BJ (cell line): ENCODE measurements at places on chromosomes 7 and 10.

- DNase-seq, result no peak
Observed at GRCh38 chr10:87646192-87646909, 13.3 kb upstream of the PAPSS2 start.

GRCh38 chr10:79070606-79071395, 2.0 kb downstream of the ZMIZ1 start:
- DNase-seq, result no peak

DNA sequence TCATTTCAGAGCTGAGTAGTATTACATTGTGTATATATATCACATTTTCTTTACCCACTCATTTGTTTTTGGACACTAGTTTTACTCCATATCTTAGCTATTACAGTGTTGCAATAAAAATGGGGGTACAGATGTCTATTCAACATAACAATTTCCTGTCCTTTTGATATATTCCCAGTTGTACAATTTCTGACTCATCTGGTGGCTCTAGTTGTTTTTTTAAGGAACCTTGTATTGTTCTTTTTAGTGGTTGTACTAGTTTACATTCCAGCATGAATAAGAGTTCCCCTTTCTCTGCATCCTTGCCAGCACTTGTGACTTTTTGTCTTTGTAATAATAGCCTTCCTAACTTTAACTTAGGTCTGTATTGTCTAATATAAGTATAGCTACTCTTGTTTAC, 739.9 kb downstream of the XPNPEP1 start:
- no peak for DNase-seq

- peak; percentile 15 for DNase-seq
Observed at GRCh38 chr7:139232904-139233303, 1.9 kb downstream of the UBN2 start.

GRCh38 chr10:14010101-14010558, 320.6 kb downstream of the FRMD4A start:
- DNase-seq, result no peak

- no peak for DNase-seq
Observed at GRCh38 chr7:45048748-45049147, 40.0 kb downstream of the NACAD start.

GRCh38 chr7:158573310-158573709, 14.3 kb downstream of the PTPRN2 start:
- no peak for DNase-seq

- DNase-seq, result no peak
Observed at GRCh38 chr10:49645417-49645816, 31.6 kb downstream of the CHAT start.

DNA sequence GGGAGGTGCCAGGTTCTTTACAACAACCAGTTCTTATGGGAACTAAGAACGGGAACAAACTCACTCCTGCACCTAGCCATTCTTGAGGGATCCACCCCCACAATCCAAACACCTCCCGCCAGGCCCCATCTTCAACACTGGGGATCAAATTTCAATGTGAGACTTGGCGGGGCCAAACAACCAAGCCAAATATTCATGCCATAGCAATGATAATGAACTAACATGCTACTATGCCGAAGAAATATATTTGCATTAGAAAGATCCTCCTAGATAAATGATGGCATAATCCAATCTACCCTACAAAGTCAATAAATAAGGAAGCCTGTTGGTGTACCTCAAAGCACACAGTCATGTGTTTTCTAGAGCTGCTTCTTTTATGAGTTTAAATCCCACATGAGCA, 57.6 kb downstream of the CCDC71L start:
- DNase-seq, result no peak

GRCh38 chr7:110947408-110947807, 143.5 kb upstream of the LRRN3 start:
- no peak for DNase-seq

- no peak for DNase-seq
Observed at GRCh38 chr7:36147361-36147760, 5.7 kb upstream of the EEPD1 start.

DNA sequence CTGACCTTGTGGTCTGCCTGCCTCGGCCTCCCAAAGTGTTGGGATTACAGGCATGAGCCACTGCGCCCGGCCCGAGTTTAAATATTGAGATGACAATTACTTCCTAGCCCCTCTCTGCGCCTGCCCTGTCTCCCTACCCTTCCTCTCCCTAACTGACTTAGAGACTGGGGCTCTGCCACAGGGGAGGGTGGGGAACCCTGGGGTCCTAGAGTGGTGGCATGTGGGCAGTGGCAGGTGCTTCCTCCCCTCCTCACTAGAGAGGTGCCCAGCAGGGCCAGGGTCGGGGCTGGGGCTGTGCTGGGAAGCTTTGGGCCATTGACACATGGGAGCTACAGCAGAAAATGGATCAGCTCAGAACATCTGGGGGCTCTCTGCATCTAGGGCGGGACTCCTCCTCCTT, 7.0 kb upstream of the ACHE start:
- no peak for DNase-seq

DNA sequence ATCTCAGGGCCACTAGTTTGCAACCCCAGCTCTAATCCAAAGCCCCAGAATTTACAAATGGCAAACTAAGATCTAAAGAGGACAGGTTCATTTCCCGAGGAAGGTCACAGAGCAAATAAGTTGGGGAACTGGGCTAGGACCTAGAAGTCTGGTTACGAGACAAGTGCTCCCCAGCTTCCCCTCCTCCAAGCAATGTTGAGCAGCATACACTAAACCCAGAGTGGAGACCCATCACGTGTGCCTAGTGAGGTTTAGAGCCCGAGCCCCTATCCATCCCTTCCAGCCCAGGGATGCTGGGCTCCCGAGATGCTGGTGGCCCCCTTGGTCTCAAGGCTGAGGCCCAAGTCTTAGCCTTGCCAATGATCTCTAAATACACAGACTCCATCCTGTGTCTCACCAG, 209.5 kb upstream of the ZMIZ1 start:
- DNase-seq, result no peak

GRCh38 chr7:4805984-4806300, 30.5 kb downstream of the AP5Z1 start:
- no peak for DNase-seq

DNA sequence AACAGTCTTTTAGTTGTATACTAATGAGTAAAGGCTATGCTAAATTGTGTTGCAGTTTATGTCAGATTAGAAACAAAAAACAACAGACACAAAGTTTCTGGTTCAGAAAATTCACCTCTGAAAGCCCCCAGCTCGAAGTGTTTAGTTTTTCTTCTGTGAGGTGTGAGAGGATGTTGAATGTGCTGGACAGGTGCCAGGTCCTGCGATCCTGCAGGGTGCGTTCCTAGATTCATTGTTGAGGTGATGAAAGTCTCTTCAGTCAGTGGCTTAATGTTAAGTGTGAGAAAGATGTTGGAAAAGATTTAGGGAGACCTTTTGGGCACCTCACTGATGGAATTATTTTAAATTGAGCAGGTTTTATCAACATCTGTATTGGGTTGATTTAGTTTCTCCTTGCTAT, 287.3 kb downstream of the SDK1 start:
- no peak for DNase-seq

GRCh38 chr7:46454816-46455215, 533.7 kb upstream of the IGFBP3 start:
- DNase-seq, result no peak

GRCh38 chr7:3754493-3755341, 453.7 kb downstream of the SDK1 start:
- DNase-seq, result no peak

- no peak for DNase-seq
Observed at GRCh38 chr7:28879105-28879504, 79.0 kb downstream of the TRIL start.

DNA sequence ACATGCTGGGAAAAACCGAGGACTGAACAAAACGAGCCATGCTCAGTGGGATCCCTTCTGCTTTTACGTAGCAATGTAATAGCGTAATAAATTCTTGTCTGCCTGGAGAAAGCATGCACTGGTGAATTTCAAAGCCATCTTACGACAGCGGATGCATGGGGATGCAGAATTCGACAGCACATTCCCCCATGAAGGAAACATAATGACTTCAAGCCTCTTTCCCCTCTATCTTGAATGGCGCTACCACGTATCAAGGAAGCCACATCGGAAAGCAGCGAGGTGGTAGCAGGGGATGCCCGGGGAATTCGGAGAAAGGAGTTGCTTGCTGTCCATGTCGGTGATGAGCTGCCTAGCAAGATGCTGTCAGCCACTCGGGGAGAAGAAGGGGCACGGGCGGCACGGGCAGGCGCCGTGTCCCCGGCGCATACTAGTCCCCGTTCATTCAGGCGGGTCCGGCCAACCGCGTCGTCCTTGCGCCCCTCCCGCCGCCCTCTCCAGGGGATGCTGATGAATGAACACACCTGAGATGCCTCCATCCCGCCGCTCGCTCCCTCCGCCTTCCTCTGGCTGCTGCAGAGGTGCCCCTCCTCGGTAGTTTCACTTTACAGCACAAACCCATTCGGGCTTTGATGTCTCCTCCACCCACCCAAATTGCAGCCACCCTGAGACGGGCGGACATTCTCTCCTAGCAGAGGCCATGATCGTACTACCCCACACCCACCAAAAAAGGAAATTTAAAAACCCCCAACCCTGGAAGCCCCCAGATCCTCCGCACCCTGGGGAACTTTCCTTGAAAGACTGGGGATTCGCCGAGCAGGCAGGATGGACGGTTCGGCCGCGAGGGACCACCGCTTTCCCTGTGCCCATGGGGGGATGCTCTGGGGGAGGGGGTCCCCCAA, 644 bp downstream of the SORBS1 start:
- no peak for DNase-seq

DNA sequence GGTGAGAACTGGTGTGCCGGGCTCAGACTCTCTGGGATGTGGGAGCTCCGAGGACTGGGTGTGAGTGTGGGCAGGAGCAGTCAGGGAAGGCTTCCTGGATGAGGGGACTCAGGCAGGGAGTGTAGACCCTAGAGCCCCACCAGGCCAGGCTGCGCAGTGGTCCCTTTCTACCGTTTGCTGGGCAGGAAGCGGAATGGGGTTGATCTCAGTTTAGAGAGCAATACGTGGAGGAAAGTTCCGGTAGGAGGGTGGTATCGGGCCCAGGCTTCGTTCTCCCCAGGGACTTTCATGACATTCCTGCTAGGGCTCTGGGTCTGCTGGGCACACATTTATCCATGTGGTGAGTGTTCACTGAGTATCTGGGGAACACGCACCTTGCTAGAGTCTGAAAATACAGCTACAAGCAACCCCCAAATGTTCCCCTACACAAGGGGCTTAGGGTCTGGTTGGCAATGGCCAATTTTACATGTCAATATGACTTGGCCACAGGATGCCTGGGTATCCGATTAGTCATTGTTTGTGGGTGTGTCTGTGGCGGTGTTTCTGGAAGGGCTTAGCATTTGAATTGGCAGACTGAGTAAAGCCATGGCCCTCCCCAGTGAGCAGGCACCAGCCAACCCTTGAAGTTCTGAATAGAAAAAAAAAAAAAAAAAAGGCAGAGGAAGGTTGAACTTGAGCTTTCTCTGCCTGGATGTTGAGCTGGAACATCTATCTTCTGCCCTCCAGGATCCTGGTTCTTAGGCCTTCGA, 20.8 kb downstream of the GHRHR start:
- no peak for DNase-seq

- DNase-seq, result peak; percentile 87
Observed at GRCh38 chr7:91264046-91264923, at the start of gene FZD1. FZD1 (plus strand) TSS chr7:91264433; CDS start chr7:91264881, 448 bp downstream.

- DNase-seq, result no peak
Observed at GRCh38 chr10:13716081-13717071, 129.6 kb downstream of the PRPF18 start.

DNA sequence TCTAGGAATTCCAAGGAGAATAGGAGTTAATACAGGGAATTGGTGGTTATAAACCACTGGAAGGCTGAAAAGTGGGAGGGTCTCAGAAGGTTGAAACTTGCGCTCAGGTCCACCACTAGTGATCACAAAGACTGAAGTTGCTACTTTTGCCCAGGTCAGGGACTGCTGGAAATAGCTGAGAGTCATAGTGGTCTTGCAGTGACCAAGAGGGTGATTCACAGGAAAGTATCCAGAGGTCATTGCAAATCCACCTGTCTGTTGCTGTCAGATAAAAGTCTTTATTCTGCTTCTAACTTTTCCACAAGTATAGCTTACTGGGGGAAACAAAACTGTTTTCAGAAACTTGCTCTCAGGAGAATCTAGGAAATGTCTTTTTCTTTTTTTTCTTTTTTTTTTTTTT, 211.5 kb upstream of the PRSS1 start:
- DNase-seq, result no peak

DNA sequence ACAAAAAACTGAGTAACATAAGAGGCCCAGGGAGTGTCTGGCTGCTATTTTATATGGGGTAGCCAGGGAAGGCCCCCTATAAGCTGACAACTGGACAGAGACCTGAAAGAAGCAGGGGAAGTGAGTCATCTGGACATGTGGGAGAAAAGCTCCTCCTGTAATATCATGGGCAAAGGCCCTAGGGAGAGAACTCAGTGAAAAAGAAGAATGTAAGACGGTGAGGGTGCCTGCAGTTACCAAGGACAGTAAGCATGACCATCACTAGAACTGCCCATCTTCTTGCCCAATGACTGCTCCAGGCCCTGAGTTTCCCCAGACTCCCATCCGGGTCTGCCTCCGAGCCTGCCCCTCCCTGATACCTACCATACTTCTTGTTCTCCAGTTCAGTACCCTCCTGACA, 2.3 kb downstream of the ELMO1 start:
- DNase-seq, result no peak

DNA sequence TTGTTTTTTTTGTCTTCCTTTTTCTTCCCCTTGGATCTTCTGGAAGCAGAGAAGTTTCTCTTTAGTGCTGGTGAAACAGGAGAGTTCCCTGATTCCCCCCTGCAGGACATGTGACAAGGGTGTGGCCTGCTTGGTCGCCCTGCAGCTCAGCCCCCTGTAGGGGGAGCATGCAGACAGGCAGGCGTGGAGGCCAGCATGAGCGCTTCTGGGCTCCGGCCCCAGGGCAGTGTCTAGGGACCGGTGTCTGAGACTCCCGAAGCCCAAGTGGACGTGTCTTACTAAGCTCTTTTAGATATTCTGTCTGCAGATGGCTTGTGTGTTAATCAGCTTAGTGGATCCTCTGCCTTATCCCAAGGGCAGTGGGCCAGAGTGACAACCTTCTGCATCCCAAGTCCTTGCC, 26.1 kb downstream of the PRSS58 start:
- DNase-seq, result no peak

GRCh38 chr10:69073026-69073425, 14.9 kb upstream of the SRGN start:
- DNase-seq, result no peak

- no peak for DNase-seq
Observed at GRCh38 chr7:137684776-137685175, 162.0 kb downstream of the DGKI start.

DNA sequence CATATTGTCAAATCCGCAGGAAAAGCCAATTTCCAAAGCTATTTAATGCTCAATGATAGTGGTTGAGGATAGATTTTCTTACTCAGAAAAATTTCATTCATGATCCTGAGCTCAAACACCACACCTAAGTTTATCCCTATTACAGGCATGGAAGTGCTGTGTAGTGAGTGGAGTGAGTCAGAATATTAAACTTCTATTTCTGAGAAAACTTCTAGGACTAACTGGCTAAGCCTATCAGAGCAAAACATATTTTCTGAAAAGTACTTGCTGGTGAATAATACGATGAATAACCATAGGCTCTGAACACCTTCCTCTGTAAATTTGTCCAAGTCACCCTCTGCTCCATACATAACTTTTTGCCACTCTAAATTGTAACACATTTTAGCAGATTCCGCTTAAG, 221.5 kb downstream of the SUGCT start:
- DNase-seq, result no peak

GRCh38 chr10:114758331-114758730, 63.2 kb upstream of the FHIP2A start:
- no peak for DNase-seq
